Bronchial epithelial cell (primary cell): ENCODE measurements at places on chromosomes 11 and 22. TPM values are rescaled to one million over a fixed set of nuclear protein-coding genes. Genes with fewer than 3 reads are reported as not detected.

- DNase-seq: no peak
Measured at GRCh38 chr11:17739945-17740338, 5.4 kb downstream of the KCNC1 start.

DNA sequence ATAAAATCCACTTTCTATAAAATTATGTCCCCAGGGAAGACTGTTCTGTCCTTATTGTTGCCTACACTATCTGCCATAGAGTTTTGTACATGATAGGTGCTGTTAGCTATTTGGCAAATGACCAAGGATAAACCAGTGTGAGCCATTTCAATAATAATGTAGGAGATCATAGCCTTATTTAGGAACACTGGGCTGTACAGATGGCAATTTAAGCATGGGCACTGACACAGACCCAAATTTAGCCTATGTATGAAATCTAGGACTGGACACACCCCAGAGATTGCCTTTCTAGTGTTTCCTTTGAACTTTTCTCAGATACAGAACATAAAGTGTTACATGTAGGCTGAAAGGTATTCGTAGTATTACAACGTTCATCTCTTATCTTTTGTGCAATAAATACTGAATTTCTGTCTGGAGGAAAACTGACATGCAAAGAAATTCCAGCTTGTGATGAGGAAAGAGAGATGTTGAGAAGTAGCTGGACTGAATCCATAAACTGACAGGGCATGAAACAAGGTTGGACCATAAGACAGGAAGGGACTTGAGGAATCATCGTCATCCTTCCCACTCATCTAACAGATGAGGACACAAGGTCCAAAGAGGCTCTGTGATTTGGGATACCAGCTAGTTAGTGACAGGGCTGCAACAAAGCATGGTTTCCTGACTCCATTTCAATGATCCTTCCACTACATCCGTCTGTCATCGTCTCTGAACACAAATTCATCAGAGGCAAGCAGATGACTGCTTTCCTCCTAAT, 60.3 kb downstream of the TMPRSS5 start:
- DNase-seq: no peak

- DNase-seq: no peak
Measured at GRCh38 chr22:43333156-43333555, 10.0 kb downstream of the SCUBE1 start.

Gene NXPE2
- total RNA-seq: not detected in 2 replicates

DNA sequence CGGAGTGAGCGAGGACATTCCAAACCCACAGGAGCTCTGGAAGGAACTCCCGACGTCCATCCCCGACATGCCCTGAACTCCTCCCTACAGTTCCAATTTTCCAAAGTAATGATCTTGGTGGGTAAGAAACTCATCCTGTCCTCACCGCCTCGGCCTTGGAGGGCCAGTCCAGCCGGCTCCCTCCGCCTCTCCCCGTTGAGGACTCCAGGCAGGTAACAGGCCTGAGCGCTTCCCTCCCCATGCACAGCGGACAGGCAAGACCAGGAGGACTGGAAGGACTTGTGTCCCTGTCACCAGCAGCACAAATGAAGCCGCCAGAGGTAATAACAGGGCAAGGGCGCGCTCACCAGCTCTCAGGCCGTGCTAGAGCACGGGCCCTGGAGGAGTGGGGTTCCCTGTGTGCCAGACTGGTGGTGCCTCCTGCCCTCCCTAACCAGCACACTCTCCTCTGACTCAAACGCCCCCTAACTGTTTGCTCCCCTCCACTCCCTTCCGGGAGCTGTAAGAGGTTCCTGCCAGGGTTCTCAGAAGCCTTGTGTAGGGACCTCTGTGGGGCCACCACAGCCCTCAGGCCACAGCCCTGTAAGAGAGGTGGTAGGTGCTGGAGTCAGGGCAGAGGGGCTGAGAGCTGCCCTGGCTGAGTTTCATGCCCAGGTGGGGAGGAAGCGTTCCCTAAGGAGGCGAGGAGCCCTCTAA, 17.1 kb downstream of the OVOL1 start:
- DNase-seq: no peak

DNA sequence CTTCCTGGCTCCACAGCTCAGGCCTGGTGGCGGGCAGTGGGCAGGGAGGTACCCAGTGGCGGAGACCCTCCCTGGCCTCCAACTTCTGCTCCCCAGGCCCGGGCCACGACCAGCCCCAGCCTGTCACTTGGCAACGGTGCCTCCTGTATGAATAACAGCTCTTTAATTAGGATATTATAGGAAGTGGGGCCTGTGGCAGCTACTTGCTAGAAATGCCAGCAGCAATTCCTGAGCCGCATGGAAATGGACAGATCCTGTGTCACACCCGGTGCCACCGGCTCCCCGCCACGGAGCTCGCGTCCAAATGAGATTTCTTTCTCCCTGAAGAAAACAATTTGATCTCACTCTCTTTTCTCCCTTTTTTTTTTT, 104.5 kb downstream of the CHST1 start:
- DNase-seq: no peak

Gene SERPING1
- 1.3 and 2.0 TPM in 2 replicates for total RNA-seq

DNA sequence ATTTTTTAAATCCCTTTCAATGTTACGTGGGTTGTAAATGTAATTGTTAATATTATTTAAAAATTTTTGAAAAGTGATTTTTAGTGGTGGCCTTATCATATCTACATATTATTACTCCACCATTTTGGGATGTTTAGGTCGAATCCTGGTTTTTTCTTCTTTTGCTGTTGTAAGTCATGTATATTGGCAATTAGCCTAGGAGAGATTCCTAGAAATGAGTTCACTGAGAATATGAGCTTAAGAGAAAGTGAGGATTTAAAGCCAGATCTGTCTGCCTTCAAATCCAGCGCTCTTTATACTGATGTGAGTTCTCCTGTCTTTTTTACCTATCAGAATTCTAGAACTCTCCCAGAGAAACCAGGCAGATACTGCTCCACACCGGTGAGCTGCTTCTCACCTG, 56.1 kb downstream of the PTPRJ start:
- DNase-seq: no peak

DNA sequence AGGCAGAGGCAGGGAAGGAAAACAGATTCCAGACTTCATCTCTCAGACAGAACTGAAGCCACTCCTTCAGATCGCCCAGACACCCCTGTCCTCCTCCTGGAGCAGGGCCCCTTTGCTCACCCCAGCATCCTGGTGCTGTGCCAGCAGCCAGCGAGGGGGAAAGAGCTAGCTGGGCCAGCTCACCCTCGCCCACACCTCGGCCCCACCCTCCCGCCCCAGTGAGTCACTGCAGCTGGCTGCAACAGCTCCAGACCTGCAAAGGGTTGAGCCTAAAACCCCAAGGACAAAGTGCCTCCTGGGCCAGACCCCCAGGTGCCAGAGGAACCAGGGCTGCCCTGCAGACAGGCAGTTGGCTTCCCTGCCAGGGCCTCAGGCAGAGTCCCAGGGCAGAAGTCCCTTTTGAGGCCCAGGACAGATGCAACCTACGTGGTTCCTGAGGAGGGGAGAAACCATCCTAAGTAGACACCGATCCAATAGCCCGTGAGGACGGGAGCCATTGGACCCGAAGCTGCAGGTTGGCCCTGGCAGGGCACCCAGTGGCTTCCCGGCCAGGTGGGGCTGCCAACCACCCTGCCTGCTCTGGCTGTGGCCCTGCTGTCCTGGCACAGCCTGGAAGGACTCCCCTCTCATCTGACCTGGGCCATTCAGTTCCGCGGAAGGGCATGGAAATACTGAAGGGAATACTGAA, 7.2 kb downstream of the AHNAK start:
- DNase-seq: peak; percentile 84

Gene OR8G1
- not detected in 2 replicates for total RNA-seq

Gene DSCAML1
- total RNA-seq: under 0.01 TPM in 1 of 2 replicates, not detected in the other

DNA sequence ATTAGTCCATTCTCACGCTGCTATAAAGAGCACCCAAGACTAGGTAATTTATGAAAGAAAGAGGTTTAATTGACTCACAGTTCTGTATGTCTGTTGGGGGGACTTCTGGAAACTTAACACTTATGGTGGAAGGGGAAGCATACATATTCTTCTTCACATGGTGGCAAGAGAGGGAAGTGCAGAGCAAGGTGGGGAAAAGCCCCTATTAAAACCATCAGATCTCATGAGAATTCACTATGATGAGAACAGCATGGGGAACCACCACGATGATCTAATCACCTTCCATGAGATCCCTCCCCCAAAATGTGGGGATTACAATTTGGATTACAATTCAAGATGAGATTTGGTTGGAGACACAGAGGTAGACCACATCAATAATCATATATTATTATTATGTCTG, 25.7 kb downstream of the CEP57 start:
- DNase-seq: no peak

GRCh38 chr22:44120314-44120704, 60.4 kb upstream of the PARVG start:
- no peak for DNase-seq

Gene GUCY1A2
- total RNA-seq: not detected in 2 replicates

GRCh38 chr11:57133366-57134038, 48.3 kb upstream of the LRRC55 start:
- DNase-seq: no peak

DNA sequence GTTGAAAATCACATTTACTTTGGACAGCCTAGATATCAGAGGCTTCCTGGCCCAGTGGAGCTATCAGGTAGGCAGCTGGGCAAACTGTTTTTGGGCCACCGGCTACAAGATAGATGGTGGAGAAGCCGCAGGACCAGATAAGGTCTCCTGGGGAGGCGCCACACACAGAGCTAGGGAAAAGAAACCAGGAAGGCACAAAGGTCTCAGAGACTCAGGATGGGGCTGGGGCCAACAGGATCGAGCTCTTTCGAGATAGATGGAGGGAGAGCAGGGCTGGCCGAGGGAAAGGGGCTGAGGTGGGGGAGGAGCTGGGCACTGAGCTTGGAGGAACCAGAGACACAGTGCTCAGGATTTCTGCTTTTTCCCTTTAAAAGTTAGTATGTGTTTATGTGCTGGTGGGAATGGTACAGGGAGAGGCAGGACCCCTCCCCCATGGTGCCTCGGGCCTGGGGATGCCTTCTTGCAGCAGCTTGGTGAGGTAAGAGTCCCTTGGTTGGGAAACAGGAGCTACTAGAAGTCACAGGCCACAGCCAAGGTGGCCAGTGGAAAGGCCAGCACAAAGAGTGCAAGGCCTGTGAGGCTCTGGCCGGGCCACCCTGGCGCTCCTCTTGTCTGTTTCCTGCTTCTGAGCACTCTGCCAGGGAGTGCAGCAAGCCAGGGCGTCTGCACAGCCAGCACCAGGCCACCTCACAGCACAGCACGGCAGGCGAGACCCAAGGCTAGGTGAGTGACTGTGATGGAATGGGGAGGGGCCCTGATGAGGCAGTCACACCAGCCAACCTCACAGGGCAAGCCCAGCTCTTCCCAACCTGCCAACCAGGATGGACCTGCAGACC, 11.5 kb upstream of the NAP1L4 start:
- DNase-seq: peak; percentile 93

Gene ANO5
- total RNA-seq: 0.13 and 0.26 TPM in 2 replicates

DNA sequence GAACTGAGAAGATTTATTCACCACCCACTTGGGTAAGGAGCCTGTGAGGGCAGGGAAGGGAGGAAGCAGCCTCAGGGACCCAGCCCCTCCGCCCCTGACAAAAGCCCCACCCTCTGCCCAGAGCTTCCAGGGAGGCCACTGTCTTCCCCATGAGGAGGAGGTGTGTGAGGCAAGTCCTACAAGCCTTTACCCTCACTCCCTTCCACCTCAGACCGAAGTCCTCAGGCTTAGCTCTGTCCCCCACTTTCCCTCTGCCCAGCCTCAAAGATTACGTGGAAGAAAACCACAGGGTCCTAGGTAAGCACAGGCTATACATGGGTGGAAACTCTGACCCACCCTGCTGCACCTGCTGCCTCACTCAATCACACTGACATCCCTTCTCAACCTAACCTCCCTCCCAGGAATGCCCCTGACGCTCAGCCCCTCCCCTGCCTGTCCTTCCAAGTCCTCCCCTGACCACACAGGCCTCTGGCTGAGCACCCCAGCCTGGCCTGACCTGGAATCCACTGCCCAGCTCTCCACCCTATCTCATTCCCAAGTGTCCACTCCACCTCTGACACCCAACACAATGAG, 3.6 kb upstream of the ARAP1 start:
- DNase-seq: no peak

- no peak for DNase-seq
Measured at GRCh38 chr11:17686231-17686980, 33.0 kb upstream of the MYOD1 start.

DNA sequence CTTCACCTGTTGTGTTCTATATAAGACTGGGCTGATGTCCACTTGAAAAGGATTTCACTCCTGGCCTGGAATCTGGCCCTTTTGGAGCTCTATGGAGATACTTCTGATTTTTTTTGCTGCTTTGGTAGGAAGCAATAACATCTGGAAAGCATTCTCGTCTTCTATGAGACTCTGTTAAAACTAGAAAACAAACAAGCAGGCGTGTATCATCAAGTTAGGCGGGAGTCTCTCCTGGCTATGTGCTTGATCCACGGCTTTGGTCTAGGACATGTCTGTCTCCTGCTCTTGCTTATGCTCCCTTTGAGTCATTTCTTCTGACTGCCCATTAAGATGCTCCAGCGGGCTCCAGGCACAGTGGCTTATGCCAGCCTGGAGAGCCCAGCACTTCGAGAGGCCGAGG, 121.4 kb upstream of the TTC12 start:
- DNase-seq: no peak

Gene DDX25
- total RNA-seq: not detected in 2 replicates

- DNase-seq: peak; percentile 58
Measured at GRCh38 chr11:26719998-26720397, 1.9 kb downstream of the SLC5A12 start.

GRCh38 chr22:47301820-47302475, 539.5 kb downstream of the TBC1D22A start:
- no peak for DNase-seq

GRCh38 chr11:112972399-112973145, 11.4 kb downstream of the NCAM1 start:
- no peak for DNase-seq

Gene SCT
- not detected in 2 replicates for total RNA-seq

DNA sequence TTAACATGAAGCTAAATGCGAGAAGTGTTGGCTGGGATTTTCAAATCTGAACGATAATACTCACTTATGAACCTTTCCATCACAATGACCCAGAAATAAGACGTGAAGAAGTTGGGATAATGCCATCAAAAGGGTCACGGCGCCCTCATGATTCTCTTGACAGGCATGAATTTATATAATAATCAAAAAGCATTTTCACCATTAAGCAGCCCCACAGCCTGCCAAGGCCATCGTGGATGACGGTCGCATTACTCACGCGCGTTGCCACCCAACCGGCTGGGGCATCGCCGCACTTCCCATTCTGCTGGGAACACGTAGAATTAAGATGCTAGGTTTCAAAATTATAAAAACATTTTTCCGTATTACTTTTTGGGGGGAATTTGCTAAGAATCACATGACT, 18.9 kb upstream of the GAL start:
- no peak for DNase-seq

- peak; percentile 61 for DNase-seq
Measured at GRCh38 chr22:31148953-31149627, 8.8 kb upstream of the PLA2G3 start.

Gene SLC43A3
- total RNA-seq: 1.8 and 3.2 TPM in 2 replicates

DNA sequence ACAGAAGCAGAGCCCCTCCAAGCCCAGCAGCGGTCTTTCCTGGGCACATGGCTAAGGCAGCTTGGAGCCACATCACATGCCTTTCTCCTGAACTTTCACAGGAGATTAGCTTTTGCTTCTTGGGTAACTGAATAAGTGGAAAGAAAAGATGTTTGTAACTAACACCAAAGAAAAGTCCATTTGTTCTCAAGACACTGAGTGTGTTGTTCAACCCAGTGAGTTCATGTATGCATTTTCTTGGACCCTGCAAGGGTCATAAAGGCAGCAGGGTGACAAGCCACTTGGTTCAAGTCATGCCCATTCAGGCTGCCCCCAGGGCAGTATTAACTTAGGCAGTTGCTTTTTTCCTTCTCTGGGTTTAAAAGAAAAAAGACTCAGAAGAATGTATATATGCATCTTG, 203.4 kb downstream of the FAM76B start:
- DNase-seq: no peak

- DNase-seq: peak; percentile 74
Measured at GRCh38 chr11:18265949-18266348, at the start of gene SAA1. Gene SAA1 (plus strand): TSS chr11:18266264. CDS start chr11:18266888, 624 bp downstream.

Gene FLRT1
- total RNA-seq: 0.26 and 1.5 TPM in 2 replicates

Gene VWCE
- total RNA-seq: 0.26 TPM in 2 replicates
